ENCODE measurements at places on chromosomes 2 and 18.

- DNase-seq, result no peak
Observed at GRCh38 chr2:127381762-127382161, 6.0 kb downstream of the MAP3K2 start.

GRCh38 chr18:5975111-5976002 is 80.0 kb upstream of the TMEM200C start:
- DNase-seq, result peak; percentile 88

GRCh38 chr2:200279857-200280256 is 26.6 kb upstream of the SPATS2L start:
- DNase-seq, result no peak

- DNase-seq, result no peak
Observed at GRCh38 chr2:23327416-23327815, 57.6 kb upstream of the KLHL29 start.

- peak; percentile 40 for DNase-seq
Observed at GRCh38 chr2:172375251-172375650, 52.1 kb upstream of the ITGA6 start.

DNA sequence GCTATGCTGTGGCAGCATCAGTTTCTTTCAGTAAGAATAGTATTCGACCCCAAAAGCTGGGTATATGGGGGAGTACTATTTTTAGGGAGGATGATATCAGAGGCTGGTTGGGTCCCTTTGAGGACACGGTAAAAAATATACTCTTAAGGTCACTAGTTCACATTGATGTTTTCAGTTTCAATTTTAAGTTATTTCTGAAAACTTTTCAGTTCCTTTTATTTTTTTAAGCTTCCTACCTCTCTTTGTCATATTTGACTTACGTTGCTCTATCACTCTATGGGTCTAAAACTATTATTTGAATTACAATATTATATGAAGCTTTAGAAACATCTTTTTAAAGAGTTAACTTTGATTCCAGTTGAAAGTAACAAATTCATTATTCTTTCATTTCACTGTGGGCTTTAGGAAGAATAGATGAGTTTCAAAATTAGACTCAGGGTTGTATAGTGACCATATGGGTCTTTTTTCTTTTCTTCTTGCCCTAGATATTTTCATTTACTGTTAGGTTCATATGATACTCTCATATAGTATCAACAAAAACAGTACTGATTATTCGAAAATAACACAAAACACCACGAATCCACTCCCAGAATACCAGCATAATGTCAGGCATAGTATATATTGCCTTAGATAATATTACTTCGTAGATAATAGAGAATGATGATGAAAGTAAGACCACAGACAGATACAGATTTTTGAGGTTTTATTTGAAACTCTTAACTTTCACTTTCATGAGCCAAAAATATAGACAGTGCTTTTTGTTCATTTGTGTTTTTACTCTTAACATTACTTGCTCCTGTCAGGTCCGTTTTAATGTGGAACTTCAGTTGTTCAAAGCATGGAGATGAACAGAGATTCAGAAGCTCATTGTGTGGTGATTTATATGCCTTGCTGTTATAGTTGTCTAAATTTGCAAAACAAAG is 9.8 kb downstream of the RMDN2 start:
- no peak for DNase-seq

DNA sequence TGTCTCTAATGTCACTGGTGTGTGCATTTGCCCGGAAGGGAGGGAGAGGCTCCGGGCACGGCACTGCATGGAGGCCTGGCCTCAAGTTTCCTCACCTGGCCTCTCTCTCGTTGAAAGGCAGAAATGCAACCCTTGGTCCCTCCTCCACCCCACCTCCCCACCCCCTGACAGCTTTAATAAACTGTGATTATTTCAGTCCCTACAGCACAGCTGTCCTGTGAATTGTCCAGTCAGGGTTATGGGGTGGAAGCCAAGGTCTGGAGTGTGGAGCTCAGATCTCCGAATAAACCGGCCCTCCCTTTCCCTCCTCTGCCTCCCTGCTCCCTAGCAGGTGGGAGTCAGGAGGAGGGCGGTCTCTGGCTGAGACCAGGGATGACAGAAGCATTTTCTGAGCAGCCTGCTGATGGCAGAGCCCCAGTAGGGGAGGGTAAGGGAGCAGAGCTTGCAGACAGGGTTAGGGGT is 199.2 kb upstream of the SMAD2 start:
- no peak for DNase-seq

- no peak for DNase-seq
Observed at GRCh38 chr2:108565778-108566375, 31.6 kb downstream of the LIMS1 start.
